ENCODE measurements at places on chromosomes 2 and 18. TPM values are rescaled to one million over a fixed set of nuclear protein-coding genes. Genes with fewer than 3 reads are reported as not detected.

DLGAP1 gene
- polyA plus RNA-seq, result 2.3 TPM

DUSP2 gene
- polyA plus RNA-seq, result 1.5 TPM

MREG gene
- polyA plus RNA-seq, result 14.8 TPM

KIAA2012 gene
- 0.46 TPM for polyA plus RNA-seq

HOXD10 gene
- polyA plus RNA-seq, result 0.59 TPM

ADAM23 gene
- 7.9 TPM for polyA plus RNA-seq

UGT1A8 gene
- not detected for polyA plus RNA-seq

FOXD4L1 gene
- 0.32 TPM for polyA plus RNA-seq

LRRTM4 gene
- polyA plus RNA-seq, result 2.7 TPM

SERPINB3 gene
- polyA plus RNA-seq, result not detected

- H3K4me1 ChIP-seq, result peaks cover 3% of the 10 kb centered on the region
- H3K36me3 ChIP-seq, result no peaks in the 10 kb centered on the region
- H3K27me3 ChIP-seq, result no peaks in the 10 kb centered on the region
- DNase-seq, result no peak
- H3K4me3 ChIP-seq, result no peak overlapping the region
- peak overlapping the region; percentile 39 for H3K27ac ChIP-seq
These were observed 6.6 kb downstream of the CFAP221 start for GRCh38 chr2:119550856-119551255.

DNA sequence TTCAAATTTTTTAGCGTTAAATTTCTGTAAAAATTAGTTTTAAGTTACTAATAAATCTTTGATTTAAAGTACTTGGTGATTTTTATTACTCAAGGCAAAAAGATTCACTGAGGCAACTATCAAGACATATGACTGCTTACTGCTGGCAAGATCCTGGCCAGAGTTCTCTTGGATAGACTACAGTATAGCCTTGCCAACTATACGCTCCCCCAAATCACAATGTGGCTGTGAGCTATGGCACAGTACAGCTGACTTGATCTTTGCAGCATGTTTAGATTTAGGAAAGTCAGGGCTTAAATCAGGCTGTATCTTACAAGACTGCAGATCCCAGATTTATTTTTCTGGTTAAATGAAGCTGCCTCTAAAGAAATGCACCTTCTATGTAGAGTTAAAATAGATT lies 26.5 kb downstream of the MSTN start:
- no peak overlapping the region for H3K27ac ChIP-seq
- H3K4me3 ChIP-seq, result no peak overlapping the region
- DNase-seq, result no peak
- no peaks in the 10 kb centered on the region for H3K4me1 ChIP-seq

DNA sequence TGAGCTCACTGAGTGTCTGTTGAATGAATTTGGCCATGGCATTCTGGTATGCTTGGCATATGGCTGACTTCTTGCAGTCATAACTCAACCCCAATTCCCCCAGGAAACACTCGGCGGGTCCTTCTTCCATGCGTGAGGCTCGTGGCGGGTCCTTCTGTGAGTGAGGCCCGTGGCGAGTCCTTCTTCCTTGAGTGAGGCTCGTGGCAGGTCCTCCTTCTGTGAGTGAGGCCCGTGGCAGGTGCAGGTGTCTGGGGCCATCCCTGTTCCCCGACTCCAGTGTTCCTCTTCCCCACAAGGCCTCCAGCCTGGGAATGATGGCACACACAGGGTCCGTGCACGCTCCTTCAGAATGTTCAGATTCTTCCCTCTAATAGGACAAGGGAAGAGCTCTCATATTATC lies 169.0 kb downstream of the EIPR1 start:
- DNase-seq, result no peak
- H3K27ac ChIP-seq, result no peak overlapping the region
- no peaks in the 10 kb centered on the region for H3K36me3 ChIP-seq
- H3K4me1 ChIP-seq, result no peaks in the 10 kb centered on the region
- H3K27me3 ChIP-seq, result no peaks in the 10 kb centered on the region

GRCh38 chr2:236167297-236168109 lies 683 bp downstream of the GBX2 start:
- peaks cover 43% of the 10 kb centered on the region for H3K4me1 ChIP-seq
- no peak for DNase-seq
- H3K27me3 ChIP-seq, result peaks cover 100% of the 10 kb centered on the region
- H3K36me3 ChIP-seq, result no peaks in the 10 kb centered on the region

- H3K27ac ChIP-seq, result peak overlapping the region; percentile 78
- no peak for DNase-seq
- peaks cover 61% of the 10 kb centered on the region for H3K27me3 ChIP-seq
- H3K4me3 ChIP-seq, result peak overlapping the region; percentile 54
- H3K4me1 ChIP-seq, result peaks cover 9% of the 10 kb centered on the region
These were observed 1.6 kb downstream of the PKDCC start for GRCh38 chr2:42049221-42050009.

GRCh38 chr2:180571559-180571958 lies 408.8 kb upstream of the UBE2E3 start:
- no peak for DNase-seq
- no peaks in the 10 kb centered on the region for H3K36me3 ChIP-seq
- no peak overlapping the region for H3K4me3 ChIP-seq
- H3K4me1 ChIP-seq, result no peaks in the 10 kb centered on the region

- no peak overlapping the region for H3K4me3 ChIP-seq
- no peaks in the 10 kb centered on the region for H3K36me3 ChIP-seq
- H3K27ac ChIP-seq, result no peak overlapping the region
- H3K27me3 ChIP-seq, result peaks cover 32% of the 10 kb centered on the region
- no peak for DNase-seq
- H3K4me1 ChIP-seq, result no peaks in the 10 kb centered on the region
These were observed 1.0 kb downstream of the UCN start for GRCh38 chr2:27307287-27307544.

- H3K4me3 ChIP-seq, result peak overlapping the region; percentile 66
- peak overlapping the region; percentile 95 for H3K27ac ChIP-seq
- H3K36me3 ChIP-seq, result no peaks in the 10 kb centered on the region
- no peak for DNase-seq
- H3K4me1 ChIP-seq, result peaks cover 16% of the 10 kb centered on the region
These were observed 918 bp downstream of the EIF5B start for GRCh38 chr2:99338029-99338585.

GRCh38 chr2:110977403-110977802 lies 143.3 kb upstream of the BCL2L11 start:
- H3K36me3 ChIP-seq, result no peaks in the 10 kb centered on the region
- H3K4me3 ChIP-seq, result no peak overlapping the region
- H3K27me3 ChIP-seq, result no peaks in the 10 kb centered on the region

DNA sequence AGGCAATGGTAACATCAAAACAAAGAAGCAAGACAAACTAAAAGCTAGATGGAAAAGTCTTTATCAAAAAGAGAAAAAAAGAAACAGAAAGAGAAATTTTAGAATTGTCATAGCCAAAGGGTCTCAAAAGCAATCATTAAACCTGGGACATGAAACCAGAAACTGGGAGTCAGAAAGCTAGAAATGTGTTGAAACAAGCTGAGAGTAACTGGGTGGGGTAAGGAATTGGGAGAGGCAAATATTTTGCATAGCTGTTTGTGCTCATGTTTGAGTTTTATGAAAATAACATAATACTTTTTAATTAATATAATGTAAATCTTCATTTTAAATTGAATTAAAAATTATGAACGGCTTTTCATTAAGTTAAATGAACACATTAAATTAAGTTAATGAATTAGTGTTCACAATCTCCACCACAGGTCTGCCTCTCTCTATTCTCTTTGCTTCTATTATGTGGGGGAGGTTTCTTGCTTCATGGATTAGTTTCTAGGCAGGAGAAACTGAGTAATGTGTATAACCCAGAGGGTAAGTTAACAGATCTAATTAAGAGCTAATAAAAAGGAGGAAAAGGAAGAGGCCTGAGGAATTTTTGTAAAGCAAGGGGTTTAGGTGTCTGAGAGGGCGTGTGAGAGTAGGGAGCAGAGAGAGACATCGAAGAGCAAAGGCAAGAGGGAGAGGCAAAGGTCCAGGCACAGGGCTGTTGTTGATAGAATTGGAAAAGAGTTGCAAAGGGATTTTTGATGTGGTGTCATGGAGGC lies 20.0 kb upstream of the SERPINB2 start:
- no peaks in the 10 kb centered on the region for H3K27me3 ChIP-seq
- DNase-seq, result no peak
- H3K4me3 ChIP-seq, result no peak overlapping the region

- no peak overlapping the region for H3K27ac ChIP-seq
- DNase-seq, result no peak
- no peaks in the 10 kb centered on the region for H3K4me1 ChIP-seq
- H3K36me3 ChIP-seq, result no peaks in the 10 kb centered on the region
- H3K4me3 ChIP-seq, result no peak overlapping the region
- no peaks in the 10 kb centered on the region for H3K27me3 ChIP-seq
These were observed 718.8 kb upstream of the PKDCC start for GRCh38 chr2:41329040-41329439.

DNA sequence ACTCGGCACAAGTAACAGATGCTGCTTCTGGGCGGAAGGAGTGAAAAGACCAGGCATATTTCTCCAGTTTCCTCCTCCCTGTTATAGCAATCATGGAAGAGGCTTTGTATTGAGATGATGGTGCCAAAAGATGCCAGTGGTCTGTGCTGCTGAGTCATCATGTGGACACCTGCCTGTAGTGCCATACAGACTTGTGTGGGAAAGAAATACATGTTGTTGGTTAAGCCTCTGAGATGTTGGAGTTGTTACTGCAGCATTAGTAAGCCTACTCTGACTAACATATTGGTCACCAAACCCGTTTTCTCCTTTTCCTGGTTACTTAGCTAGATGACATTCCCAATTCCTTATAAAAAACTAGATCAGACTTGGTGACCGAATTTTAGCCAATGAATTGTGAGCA lies 356.9 kb downstream of the ZNF521 start:
- H3K27me3 ChIP-seq, result no peaks in the 10 kb centered on the region
- no peak for DNase-seq
- no peak overlapping the region for H3K27ac ChIP-seq
- H3K4me1 ChIP-seq, result no peaks in the 10 kb centered on the region
- H3K4me3 ChIP-seq, result no peak overlapping the region

- no peaks in the 10 kb centered on the region for H3K36me3 ChIP-seq
- peaks cover 57% of the 10 kb centered on the region for H3K4me1 ChIP-seq
- H3K4me3 ChIP-seq, result no peak overlapping the region
- no peaks in the 10 kb centered on the region for H3K27me3 ChIP-seq
These were observed 147.4 kb downstream of the ZEB2 start for GRCh38 chr2:144372410-144373080.

DNA sequence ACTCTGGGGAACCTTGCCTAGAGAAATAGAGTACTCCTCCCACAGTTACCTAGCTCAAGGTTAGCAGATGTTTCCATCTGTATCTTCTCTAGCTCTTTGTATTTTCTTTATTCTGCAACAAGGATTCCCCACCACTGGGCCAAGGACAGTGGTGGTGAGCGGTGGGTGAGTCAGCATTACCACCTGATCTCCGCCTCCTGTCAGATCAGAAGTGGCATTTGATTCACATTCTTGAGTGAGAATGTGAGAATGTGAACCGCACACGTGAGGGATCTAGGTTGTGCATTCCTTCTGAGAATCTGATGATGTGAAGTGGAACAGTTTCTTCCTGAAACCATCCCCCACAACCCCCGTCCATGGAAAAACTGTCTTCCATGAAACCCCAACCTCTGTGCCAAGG lies 9.0 kb downstream of the EPB41L3 start:
- no peaks in the 10 kb centered on the region for H3K4me1 ChIP-seq
- H3K4me3 ChIP-seq, result no peak overlapping the region
- no peak for DNase-seq
- H3K27me3 ChIP-seq, result no peaks in the 10 kb centered on the region
- H3K27ac ChIP-seq, result no peak overlapping the region

DNA sequence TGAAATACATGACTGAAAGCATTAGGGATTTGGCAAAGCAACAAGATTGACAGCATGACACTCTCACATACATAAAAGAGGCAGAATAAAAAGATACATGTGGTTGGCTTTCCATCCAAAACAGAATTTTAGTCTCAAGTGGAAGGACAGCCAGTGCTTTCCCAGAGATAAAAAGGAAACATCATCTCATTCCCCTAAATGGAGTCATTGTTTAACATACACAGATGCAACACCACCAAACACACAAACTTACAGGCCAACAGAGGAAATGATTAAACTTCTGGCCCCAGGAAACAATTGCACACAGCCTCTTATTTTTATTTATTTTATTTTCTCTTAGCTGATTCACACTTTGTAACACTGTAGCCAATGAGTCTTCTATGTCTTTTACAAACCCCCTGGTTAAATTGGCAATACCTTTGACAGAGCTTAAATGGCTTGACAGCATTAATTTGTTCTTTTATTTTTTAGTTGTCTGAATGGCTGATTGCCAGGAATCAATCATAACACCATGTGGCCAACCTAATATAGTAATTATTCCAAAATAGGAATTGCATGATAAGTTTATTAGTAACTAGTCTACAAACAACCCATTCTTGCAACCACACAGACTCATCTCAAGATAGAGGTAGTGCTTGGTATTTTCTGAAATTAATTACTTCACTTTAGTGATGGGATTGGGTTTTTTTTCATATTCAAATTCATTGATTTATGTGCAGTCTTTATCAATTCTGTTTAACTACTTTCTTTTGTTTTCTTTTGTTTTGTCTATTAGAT lies 190.5 kb downstream of the RND3 start:
- H3K4me3 ChIP-seq, result no peak overlapping the region
- H3K27me3 ChIP-seq, result no peaks in the 10 kb centered on the region
- no peaks in the 10 kb centered on the region for H3K4me1 ChIP-seq
- no peak for DNase-seq
- H3K27ac ChIP-seq, result no peak overlapping the region
- no peaks in the 10 kb centered on the region for H3K36me3 ChIP-seq

DNA sequence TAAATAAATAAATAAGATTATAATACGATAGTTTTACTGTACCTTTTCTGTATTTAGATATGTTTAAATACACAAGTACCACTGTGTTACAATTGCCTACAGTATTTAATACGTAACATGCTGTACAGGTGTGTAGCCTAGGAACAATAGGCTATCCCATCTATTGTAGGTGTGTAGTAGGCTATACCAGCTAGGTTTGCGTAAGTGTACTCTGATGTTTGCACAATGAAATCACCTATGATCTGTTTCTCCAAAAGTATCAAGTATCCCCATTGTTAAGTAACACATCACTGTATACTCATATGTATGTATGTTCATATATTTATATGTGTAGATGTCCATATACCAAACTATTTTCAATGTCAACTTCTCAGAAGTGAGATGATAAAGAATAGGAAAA lies 118.2 kb upstream of the RND3 start:
- H3K27ac ChIP-seq, result no peak overlapping the region
- no peak overlapping the region for H3K4me3 ChIP-seq
- H3K36me3 ChIP-seq, result no peaks in the 10 kb centered on the region
- no peak for DNase-seq

GRCh38 chr2:212385241-212385640 lies 153.4 kb downstream of the ERBB4 start:
- no peaks in the 10 kb centered on the region for H3K36me3 ChIP-seq
- H3K27me3 ChIP-seq, result no peaks in the 10 kb centered on the region
- H3K4me1 ChIP-seq, result no peaks in the 10 kb centered on the region
- no peak for DNase-seq
- no peak overlapping the region for H3K27ac ChIP-seq
- H3K4me3 ChIP-seq, result no peak overlapping the region

All from left lung (tissue), 14 donors.